ENCODE measurements at places on chromosomes 3 and 15. TPM values are rescaled to one million over a fixed set of nuclear protein-coding genes. Genes with fewer than 3 reads are reported as not detected.

DNA sequence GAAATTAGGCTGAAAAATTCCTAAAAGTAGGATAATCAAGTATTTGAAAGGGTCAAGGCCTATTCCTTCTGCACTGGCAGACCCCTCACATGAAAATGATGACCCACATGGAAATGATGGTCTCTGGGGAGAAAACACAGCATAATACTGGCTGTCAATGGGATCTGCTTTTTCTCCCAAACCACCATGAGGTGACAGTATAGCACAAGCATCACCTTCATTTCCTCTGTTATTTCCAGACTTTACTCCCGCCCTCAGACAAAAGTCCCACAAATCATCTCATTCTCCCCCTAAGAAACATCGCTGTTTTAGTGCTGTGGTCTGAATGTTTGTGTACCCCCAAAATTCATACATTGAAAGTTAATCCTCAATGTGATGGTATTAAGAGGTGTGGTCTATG lies 161.0 kb downstream of the RSL24D1 start:
- DNase-seq: no peak

DNA sequence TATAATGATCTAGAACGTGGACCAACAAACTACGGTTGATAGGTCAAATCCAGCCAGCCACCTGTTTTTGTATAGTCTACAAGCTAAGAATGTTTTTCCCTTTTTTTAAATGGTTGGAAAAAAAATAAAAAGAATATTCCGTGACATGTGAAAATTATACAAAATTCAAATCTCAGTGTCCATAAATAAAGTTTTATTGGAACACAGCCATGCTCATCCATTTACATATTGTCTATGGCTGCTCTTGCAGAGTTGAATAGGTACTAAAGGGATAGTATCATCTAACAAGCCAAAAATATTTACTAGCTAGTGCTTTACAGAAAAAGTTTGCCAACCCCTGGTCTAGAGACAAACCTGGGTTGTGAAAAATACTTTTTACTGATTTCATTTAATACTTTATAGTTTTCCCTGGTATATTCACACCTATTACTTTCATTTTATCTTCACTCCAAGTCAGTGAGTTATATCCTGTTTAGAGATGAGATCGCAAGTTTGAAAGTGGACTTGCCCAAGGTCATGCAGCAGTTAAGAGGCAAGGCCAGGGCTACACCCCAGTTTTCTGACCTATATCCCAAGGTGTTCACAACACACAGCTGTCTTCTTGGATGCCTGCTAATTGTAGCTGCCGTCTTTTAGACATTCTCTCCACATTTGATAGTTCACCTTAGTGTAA lies 58.4 kb downstream of the IGF2BP2 start:
- no peak for DNase-seq

CLRN1 gene
- total RNA-seq: not detected

ZNF774 gene
- total RNA-seq: 1.8 TPM

DNA sequence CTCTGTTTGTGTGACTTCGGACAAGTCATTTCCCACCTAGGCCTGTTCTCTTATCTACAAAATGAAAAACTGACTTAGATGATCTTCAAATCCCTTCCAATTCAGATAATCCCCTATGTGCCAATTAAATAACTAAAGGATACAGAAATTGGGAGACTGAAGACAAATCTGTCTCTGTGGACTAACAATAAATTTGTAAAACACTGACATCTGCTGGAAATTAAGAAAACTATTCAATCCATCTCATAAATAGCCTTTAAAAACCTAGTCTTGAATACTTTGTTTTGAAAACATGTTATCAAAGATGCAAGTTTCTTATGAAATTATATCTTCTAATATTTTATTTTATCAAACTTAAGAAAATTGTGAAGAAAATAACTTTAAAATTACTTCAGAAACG lies 38.3 kb downstream of the MTHFS start:
- DNase-seq: no peak

- no peak for DNase-seq
Observed at GRCh38 chr3:35721628-35722027, 82.3 kb downstream of the ARPP21 start.

- DNase-seq: peak; percentile 86
Observed at GRCh38 chr3:13105181-13105895, 32.1 kb upstream of the IQSEC1 start.

DNA sequence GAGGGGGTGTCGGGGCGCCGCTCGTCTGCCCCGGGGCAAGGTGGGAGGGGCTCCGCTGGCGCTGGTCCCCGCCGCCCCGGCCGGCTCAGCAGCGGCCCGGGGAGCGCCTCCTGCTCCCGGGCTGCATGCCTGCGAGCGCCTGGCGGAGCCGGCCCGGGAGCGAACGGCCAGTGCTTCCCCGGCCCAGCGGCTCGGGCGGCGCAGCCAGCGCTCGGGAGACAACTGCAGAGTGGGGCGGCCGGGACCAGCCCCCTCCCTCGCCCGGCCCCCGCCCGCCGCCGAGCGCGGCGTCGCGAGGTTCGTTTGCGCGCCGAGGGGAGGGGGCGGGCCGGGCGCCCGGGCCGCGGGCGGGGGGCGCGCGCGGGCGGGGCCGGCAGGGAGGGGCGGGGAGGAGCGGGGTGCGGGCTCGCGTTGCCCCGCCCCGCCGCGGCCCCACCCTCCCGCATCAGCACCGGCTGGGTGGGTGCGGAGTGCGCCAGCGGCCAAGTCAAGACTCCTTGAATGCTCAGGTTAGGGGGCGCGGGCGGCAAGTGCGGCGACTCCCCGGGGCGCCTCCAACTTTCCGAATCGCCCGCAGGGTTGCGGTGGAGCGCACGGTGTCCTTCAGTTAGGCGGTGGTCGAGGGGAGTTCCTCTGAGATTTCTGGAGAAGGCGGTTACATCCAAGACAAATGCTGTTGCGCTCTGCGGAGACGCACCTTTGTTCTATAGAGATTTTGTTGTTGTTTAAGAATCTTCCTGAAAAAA lies at the start of gene RGMA:
TSS of gene RGMA (minus strand) at position 231 of the 746 bp plus-strand sequence. CDS start 279 bp downstream, outside the sequence.
- peak; percentile 86 for DNase-seq

DNA sequence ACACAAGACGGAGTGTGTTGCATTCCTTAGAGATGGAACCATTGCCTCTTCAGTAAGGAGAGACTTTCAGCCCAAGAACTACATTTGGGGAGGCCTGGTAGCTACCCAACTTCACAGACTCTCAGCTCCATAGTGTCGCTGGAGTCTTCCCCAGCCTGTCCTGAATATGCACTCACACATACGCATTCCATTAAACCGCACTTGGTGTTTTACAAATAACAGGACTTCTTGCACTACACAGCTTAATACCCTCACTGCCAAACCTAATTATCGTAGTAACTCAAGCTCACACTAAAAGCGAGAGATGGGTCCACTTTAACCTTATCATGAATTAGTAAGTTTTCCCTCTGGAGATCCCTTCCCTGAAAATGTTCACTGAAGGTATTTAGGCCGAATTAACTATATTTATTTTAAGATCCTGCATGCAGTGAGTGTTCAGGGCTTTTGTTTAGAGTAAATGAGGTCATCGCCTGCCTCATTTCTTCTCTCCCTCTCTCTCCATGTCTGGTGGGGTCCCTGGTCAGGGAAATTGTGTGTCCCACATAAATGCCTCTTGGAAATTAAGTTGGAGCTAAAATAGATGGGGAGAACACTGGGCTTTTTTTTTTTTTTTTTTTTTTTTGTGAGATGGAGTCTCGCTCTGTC lies 171.9 kb downstream of the FAM43A start:
- DNase-seq: no peak

DNA sequence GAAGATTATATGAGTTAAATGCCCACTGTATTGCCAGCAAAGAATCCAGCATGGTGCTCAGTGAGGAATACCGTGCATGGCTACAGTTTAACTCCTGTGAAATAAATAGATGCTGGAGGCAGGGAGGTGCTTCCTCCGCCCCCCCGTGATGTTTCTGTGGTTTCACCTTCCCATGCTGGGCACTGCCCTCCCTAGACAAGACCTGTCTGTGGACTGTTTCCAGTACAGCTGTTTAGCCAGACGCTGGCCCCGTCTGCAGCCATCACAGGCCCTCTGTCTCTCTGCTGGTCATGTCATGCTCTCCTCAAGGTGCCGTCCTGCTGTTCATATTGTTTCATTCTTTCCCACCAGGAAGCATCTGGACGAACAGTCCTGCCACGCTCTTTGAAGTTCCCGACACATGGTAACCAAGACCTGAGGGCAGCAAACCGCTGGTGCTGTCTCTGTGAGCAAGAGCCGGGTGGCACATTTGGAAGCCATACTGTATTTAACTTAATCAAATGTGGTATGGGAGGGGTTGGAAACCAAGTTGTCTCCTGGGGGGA lies 31.4 kb downstream of the GOLGA8S start:
- DNase-seq: no peak

DNA sequence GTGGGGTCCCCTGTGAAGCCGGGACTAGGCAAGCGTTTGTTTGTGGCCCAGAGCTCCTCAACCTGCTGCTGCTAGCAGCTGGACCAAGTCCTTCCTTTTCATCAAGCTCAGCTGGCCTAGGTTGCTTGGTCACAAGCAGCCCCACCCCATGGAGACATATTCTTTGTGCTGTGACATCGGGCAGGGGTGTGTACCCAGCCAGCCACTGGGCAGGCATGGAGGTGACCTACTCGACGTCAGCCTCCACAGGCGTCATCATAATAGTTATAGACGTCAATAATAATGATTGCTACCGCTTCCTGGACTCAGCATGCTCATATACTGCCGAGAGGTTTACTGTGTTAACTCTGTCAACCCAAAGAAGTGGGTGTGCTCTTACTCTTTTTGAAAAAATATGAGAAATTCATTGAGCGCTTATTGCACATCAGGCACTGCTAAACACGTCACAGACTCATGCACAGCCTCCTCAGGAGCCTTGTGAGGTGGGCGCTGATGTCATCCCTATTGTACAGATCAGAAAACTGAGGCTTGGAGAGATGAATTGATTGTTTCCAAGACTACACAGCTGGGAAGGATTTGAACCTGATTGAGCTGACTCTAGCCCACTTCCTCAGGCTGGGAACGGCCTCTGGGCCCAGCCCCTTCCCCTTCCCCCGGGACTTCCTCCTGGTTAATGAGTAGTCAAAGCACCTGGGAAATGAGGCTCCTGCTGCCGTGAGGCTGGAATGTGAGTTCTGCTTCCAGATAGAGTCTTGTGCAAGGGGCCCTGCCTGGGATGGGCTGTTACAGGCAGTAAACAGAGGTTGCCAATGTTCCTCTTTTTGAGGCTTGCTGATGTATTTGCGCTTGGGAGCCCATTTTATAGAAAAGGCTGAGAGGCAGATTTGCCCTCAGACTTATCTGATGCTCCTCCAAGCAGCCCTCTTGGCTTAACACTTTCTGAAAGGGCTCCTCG lies 16.2 kb downstream of the SLC6A6 start:
- DNase-seq: peak; percentile 45

DNA sequence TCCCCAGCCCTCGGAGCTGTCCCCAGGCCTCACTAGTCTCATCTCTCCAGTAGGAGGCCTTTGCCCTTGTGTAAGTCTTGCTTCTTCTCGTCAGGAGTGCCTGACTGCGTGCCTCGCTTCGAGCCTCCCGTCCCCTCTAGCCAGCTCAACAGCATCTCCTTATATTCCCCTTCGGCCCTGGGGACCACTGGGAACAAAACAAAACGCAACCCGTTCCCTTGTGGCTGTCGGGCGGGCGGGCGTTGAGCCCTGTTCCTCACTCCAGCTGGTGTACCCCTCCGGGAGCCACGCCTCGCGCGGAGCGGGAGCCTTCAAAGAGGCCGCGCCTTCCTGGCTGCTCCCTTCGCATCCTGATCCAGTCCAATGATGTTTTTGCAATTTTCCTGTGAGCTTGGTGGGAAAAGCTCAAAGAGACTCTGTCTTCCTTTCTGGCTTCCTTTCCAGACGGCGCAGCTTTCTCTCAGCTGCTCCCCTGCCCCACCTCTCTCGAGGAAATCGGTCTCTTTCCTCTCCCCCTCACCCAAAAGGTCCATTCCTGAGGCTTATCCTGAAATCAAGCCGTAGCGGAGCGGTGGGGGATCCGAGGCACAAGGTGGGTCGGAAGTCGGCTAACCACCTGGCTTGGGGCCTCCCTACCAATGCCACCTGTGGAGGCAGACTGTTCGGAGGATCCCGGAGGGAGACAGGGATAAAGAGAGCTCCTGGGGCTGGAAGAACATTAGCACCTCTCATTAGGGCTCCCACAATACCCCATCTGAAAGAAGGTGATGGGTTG lies 33.4 kb upstream of the SRP14 start:
- no peak for DNase-seq

DNA sequence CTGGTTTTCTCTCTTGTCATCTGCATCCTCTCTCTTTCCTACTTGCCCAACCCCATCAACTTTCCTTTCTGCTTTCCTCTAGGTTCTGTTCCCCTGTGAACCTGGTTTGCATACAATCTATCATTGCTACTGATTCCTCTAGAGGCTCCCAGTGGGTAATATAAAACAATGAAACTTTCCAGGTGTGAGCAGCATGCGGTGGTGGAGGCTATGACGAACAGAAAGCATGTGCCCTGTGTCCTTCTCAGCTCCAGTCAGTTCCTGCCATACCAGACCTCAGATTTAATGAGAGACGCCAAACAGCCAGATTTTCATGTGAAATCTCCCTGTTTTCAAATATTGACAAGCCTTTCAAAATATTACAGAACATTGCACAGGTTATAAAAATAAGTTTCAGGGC lies 3.5 kb upstream of the ACAP2 start:
- no peak for DNase-seq

Data from osteoblast (primary cell).